ENCODE measurements at places on chromosomes 16 and 17. TPM values are rescaled to one million over a fixed set of nuclear protein-coding genes. Genes with fewer than 3 reads are reported as not detected.
A peak's percentile ranks its signal among the peaks of the same experiment; 100 is the strongest.

GRCh38 chr17:68734931-68735330 is 133.8 kb upstream of the FAM20A start:
- no peak for DNase-seq

GRCh38 chr16:87325423-87325858 is 8.2 kb upstream of the C16orf95 start:
- DNase-seq: peak; percentile 40

DNA sequence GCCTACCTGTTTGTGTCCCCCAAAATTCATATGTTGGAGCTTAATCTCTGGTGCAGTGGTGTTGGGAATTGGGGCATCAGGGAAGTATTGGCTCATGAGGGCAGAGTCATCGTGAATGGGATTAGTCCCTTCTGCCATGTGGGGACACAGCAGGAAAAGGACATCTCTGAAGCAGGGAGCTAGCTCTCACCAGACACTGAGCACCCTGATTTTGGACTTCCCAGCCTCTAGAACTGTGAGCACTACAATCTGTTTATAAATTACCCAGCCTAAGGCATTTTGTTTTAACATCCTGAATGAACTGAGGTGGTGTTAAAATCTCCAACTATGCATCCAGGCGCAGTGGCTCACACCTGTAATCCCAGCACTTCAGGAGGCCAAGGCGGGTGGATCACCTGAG is 206.0 kb downstream of the SEC14L1 start:
- no peak for DNase-seq

GRCh38 chr17:1059131-1059795 is 62.3 kb downstream of the TIMM22 start:
- DNase-seq: no peak

DNA sequence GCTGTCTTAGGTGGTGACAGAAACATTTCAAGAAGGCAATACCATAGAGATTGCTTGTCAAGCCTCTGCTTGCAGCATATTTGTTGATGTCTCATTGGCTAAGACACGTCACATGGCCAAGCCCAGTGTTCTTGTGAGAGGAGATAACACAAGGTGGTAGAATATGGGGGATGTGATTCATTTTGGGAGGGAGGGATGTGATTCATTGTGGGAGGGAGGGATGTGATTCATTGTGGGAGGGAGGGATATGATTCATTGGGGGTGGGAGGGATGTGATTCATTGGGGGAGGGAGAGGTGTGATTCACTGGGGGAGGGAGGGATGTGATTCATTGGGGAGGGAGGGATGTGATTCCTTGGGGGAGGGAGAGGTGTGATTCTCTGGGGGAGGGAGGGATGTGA is 470.5 kb upstream of the SALL1 start:
- DNase-seq: peak; percentile 32

DNA sequence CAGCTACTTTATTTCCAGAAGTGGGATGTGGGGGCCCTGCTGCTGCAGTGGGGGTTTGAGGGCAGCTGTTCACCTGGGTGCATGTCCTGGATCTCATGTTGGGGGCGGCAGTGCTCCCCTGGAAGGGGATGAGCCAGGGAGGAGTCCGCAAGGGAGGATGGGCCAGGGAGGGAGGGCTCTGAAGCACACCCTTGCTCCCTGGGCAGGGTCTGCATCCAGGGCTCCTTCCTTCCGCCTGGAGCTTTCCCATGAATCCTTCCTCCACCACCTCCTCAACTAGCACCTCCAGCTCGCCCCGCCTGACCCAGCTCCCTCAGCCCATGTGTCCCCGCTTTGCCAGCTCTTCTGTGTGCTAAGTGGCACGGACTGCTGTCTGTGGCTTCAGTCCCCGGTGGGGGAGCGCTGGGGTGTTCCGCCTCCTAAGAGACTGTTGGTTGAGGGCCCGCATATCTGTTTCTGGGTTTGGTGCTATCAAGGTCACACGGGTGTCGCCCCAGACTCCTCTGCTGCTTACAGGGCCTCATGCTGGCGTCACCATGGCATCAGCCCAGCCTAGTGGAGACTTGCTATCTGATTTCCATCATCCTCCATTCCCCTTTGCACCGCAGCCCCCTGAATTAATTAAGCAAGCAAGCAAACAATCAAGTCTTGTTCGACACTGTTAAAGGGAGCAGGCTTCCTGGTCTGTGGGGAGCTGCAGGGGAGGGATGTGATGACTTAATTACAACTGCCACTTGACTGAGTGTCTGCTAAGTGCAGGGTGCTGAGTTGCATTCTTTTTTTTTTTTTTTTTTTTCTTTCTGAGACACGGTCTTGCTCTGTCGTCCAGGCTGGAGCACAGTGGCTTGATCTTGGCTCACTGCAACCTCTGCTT is 71.8 kb downstream of the PRKCA start:
- no peak for DNase-seq

GRCh38 chr17:57781386-57782061 is 36.4 kb upstream of the CCDC182 start:
- DNase-seq: no peak

DNA sequence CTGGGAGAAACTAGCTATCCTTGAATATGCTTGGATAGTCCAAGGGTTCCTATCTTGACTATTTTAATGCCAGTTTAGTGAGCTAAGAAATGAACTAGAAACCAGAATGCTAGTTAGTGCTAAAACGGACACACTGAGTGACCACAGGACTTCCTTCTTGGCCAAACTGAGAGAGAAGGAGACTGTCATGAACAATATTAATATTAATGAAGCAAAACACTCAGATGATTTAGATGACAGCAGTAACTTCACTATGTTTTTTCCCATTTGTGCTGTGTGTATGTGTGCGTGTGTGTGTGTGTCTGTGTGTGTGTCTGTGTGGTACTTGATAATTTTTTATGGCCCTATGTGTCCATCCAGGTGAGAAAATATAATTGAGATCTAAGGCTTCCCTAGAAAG is 2.2 kb upstream of the ATXN1L start:
- DNase-seq: no peak

GRCh38 chr17:18949566-18949965 is 2.4 kb upstream of the SLC5A10 start:
- no peak for DNase-seq

DNA sequence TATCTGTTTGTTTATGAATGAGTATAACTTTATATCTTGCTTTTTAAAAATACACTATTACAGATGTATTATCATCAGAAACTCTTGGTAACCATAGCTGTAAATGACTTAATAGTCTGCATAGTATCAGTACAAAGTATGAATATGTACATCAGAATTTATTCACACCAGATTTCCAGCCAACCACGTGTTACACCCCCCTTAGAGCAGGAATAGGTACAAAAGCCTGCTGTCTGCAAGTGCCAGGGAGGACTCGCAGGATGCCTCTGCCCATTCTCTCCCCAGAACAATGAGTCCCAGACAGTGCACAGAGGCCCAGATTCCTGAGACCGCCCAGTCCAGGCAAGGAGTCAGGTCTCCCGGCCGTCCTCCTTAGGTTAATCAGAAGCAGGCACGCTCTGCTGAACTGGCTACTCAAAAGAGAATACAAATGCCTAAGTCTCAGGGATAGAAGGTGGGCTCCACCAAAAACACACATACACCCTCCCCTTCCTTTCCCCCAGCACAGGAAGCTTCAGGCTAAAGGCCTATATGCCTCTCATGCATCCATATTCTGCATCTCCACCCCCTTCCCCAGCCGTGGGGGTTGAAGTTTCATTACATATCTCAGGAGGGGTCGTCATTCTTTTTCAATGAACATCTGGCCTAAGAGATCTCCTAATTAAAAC is 159.1 kb upstream of the CDH11 start:
- DNase-seq: no peak

DNA sequence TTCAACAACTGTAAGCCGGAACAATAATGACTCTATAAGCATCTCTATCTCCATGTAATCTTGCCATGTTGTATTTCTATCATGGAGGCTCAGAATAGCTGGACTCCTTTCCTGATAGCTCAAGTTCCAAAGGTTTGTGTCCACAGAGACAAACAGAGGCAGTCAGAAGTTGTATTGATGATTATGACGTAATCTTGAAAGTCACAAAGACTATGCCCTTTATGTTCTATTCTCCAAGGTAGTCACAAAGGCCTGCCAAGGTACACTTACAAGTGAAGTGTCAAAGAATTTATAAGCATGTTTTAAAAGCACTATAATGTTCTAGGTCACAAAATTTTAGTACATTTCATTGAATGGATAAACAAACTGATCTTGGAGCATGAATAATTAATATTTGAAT is 542.2 kb downstream of the CDH11 start:
- no peak for DNase-seq

DNA sequence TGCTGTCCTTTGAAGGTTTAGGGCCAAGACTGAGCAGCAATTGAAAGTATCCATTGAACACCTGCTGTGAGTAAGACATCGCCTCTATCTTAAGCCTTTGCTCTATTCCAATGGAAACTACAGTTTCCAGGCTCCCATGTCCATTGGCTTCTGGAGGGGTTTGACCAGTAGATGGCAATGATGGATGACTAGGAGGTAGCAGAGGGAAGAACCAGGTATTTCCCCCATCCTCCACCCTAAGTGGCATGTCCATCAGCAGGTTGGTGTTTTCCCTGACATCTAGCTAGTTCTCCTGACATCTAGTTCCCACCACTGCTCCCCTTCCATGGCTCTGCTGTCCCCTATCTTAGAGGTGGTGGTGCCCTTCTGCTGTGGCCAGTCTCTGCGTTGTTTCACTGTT is 58.7 kb downstream of the CENPV start:
- DNase-seq: no peak

- DNase-seq: no peak
Observed at GRCh38 chr17:68953340-68953997, 1.7 kb downstream of the ABCA8 start.

DNA sequence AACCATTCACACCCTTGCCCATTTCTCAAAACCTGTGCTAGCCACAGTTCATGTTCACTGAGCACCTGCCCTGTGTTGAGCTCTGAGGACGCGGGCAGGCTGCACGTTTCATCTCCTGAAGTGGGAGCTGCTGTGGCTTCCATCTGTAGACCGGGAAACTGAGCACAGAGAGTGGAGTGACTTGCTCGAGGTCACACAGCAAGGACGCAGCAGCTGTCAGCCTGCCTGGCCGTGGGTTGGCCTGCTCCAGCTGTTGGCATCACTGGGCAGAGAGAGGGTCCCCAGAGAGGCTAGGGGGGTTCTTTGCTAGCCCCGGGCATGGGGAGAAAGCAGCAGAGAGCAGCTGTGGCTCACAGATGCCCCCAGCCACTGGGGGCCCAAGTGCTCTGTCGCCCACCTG is 28.8 kb downstream of the ZFPM1 start:
- DNase-seq: no peak

GRCh38 chr17:44556832-44557606 is at the start of gene FZD2:
Gene FZD2, plus strand, starts transcription at chr17:44557484. Its CDS starts 205 bp downstream, at chr17:44557689.
- DNase-seq: peak; percentile 97

- DNase-seq: no peak
Observed at GRCh38 chr17:9258115-9259015, 237.1 kb downstream of the NTN1 start.

- DNase-seq: no peak
Observed at GRCh38 chr17:34447406-34447805, 84.4 kb upstream of the CCL1 start.

DNA sequence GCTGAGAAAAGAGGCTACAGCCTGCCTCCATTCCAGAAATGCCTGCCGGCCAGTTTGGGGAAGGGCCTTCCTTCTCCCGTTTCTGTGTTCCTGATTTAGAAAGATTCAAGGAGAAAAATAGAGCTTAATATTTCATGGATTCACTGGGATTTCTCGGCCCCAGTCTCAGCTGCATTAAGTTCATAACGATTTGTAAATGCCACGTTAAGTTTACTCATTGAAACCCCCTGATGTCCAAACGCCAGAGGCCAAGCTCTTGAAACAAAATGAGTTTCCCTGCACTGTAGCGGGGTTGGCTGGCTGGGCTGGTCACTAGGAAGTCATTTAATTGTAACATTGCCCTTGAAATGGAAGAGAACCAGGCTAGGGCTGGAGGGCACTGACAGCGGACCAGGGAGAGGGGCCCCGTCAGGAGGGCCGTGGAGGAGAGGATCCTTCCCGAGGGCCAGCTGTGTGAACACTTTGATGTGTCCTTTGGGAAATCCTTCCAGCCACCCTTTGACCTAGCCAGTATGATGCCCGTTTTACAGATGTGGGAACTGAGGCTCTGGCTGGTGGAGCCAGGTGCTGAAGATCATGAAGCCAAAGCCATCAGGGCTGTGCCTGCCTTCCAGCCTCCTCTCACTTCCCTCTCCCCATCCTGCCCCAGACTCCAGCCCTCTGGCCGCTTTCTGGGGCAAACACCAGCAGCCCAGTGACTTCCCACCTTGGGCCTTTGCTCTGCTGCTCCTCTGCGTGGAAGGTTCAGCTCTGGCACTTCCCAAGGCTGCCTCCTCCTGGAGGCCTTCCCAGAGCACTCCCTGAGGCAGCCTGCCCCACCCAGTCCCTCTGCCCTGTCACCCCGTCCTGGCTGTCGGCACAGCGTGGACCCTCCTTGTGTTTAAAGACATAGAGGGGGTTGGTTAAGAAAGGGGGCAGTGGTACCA is 220.6 kb downstream of the KATNIP start:
- no peak for DNase-seq

GRCh38 chr17:55625521-55625920 is 97.1 kb downstream of the TMEM100 start:
- DNase-seq: no peak

- no peak for DNase-seq
Observed at GRCh38 chr16:53672461-53672860, 31.2 kb downstream of the RPGRIP1L start.

GGNBP2 gene
- 45.7 TPM for total RNA-seq

IKZF3 gene
- total RNA-seq: not detected

MYBBP1A gene
- total RNA-seq: 51.7 TPM

KRTAP4-6 gene
- total RNA-seq: not detected

ZNF688 gene
- total RNA-seq: 10.4 TPM

COL1A1 gene
- 7,860 TPM for total RNA-seq

C1QL1 gene
- 0.86 TPM for total RNA-seq

TBX21 gene
- not detected for total RNA-seq
